ENCODE measurements at places on chromosomes 3 and 15.

DNA sequence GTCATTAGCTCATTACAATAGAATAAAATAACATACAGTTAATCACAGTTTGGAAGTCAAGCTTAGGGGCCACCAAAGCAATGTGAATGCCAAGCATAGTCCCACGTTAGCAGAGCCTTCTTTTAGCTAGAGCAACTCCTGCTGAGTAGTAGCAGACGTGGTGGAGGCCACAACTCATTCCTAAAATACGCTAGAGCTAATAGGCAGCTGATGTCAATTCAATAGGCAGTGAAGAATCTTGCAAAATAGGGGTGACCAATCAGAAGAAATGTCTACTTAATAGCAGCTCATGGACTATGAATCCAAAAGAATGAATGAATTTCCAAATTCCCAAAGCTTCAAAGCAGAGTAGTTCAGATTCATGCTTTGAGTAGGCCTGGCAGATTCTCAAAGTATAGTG lies 292.9 kb upstream of the RORA start:
- no peak for DNase-seq

GRCh38 chr3:69651765-69652164 lies 87.5 kb upstream of the MITF start:
- no peak for DNase-seq

- DNase-seq = no peak
Measured at GRCh38 chr3:24614359-24614758, 119.7 kb upstream of the THRB start.

DNA sequence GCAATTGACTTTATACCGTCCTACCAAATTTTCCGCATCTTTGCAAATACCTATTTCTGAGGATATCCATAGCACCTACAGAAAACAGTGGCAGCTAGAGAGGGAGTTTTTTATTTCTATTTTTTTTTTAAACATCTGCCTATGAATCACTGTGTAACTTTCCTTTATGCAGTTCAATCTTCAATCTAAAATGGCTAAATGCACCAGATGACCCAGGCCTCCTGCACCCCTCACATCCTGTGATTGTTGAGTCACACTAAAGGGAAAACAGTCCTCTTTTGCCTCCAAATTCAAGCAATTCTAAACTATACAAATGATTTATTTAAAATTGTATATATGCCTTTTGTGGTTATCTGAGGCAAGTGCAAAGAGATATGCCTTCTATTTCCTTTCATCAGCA lies 20.1 kb upstream of the BCL6 start:
- no peak for DNase-seq

- no peak for DNase-seq
Measured at GRCh38 chr3:72312339-72312738, 527.4 kb upstream of the PROK2 start.

DNA sequence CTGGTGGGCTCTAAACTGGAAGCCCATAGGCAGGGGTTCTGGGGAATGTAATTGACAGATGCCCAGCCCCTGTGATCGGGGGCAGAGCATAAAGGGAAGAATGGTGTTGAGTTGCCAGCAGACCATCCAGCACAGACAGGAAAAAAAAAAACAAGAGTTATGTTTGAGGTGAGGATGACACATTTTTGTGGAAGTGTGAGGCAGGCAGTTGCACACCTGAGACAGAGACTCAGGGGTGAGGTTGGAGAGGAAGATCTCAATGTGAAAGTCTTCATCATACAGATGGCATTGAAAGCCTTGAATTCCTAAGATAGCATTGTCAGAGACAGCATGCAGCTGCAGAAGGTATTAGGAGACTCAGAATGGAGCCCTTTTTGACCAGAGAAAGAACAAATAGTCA lies 18.6 kb upstream of the ST8SIA2 start:
- no peak for DNase-seq

GRCh38 chr15:36507458-36507857 lies 72.0 kb upstream of the CDIN1 start:
- DNase-seq = no peak

DNA sequence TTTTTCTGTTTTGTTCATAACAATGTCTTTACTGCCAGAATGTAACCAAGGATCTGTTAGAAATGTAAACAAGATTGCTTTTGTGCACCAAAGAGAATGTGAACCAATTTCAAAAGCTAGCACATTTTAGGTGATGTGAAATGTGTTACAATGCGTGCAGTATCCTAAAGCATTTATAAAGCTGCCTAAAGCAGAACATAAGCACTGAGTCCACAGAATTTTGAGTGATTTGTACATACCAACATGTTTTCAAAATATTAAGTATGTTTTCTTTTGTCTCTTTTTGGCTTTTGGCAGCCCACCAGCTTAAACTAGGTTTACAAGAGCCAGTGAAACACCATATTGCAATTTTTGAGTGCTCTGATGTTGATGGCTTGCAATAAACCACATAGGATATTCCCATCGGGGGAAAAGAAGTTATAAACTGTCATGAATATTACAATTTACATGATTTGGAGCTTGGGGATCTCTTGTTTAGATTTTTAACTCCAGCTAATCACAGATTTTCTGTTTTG lies 364.0 kb downstream of the ZIC1 start:
- DNase-seq = no peak

DNA sequence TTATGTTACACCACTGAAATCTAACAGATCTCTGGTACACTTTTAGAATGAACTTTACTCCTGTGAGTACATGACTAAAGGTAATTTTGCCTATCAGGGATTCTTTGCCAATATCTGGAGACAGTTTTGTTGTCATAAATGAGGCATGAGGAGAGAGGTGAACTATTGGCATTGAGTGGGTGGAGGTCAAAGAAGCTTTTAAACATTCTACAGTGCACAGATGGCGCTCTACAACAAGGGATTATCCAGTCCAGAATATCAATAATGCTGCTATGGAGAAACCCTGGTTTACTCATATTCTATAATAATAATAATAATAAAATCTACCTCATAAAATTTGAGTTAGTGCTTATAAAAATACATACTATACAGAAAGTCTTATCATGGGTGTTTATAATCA lies 702.3 kb downstream of the SI start:
- no peak for DNase-seq

- no peak for DNase-seq
Measured at GRCh38 chr3:195236076-195236798, 34.7 kb downstream of the XXYLT1 start.

- DNase-seq = no peak
Measured at GRCh38 chr3:163935411-163935810, 1142.9 kb downstream of the SI start.

DNA sequence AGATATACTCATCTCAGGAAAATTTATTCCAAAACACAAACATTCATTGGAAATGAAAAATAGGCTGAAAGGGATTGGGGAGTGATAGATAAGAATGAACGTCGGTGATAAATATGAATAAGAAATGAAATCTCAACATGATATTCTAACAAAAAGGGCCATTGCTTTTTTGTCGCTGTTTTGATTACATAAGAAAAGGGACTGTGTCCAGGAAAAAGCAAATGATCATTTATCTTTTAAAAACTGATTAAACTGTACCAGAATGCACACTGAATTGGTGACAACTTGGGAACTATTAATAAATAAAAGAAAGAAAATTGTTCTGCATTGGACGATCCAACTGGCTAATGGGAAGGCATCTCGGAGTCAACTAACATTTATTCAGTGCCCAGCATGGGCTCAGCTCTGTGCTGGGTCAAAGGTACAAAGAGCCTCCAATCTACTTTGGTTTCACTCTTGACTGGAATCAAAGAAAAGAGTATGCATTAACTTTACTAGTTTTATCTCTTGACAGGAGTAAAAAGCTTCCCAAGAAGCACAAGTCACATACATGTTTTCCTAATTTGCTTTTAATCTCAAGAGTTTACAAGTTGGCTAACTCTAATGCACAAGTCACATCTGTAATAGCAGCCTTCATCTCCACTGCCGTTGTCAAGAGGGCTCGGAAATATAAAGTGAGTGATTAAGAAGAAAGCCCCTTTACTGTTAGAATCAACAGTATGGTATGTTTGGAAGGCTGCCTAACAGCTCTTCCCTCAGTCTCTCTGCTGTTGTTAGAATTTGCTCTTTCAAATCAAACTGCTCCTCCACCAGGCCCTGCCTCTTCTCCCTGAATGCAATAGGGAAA lies 280.0 kb downstream of the IGSF11 start:
- no peak for DNase-seq

DNA sequence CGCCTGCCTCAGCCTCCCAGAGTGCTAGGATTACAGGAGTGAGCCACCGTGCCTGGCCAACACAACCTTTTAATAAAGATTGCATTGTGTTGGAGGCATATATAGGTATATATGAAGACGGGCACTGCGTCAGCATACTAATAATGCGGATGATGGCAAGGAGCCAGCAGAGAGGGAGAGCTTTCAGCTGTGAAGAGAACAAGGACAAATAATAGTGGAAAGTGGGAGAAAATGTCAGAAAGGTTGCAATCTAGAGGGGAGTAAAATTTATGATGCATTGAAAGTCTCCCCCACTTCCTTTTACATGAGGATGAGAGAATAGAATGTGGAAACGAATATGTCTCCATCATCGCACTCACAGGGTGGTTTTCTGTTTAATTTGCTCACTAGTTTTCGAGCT lies 170.5 kb upstream of the TBL1XR1 start:
- DNase-seq = no peak

- no peak for DNase-seq
Measured at GRCh38 chr3:66463054-66463631, 37.7 kb downstream of the LRIG1 start.

DNA sequence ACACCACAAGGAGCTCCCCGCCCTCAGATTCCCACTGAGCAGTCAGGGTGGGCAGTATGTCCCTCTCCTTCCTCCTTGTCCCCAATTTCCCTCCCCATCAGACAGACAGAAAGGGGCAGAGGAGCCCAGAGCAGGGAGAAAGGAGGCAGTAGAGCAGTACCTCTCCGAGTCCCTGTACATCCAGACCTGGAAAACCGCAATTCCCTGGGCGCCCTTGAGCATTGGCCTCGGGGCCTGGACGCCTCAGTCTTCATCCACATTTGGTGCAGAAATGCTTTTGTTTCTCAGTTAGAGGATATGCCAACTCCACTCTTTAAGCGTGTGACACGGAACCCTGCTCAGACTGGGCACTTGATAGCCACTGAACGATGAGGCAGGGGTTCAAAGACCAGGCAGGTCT lies 5.9 kb downstream of the ISG20 start:
- DNase-seq = no peak

DNA sequence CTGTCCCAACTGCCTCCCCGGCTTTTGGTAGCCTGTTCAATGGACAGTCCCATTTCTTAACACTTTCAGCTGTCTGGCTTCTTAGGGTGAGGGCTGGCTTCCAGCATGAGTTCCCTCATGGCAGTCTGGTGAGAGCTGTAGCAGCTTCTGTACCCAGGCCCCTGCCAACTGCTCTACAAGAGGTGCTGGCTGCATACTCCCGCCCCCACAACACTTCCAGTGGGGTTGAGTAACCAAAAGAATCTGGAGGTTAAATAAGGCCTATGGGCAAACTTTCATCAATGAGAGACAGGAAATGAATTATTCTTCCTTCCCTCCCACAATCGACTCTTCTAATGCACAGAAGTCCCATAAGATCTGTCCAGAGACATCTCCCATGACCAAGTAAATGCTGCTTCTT lies 145.0 kb downstream of the NEK10 start:
- DNase-seq = no peak

- DNase-seq = peak; percentile 40
Measured at GRCh38 chr15:49032601-49033145, 13.6 kb downstream of the SECISBP2L start.

DNA sequence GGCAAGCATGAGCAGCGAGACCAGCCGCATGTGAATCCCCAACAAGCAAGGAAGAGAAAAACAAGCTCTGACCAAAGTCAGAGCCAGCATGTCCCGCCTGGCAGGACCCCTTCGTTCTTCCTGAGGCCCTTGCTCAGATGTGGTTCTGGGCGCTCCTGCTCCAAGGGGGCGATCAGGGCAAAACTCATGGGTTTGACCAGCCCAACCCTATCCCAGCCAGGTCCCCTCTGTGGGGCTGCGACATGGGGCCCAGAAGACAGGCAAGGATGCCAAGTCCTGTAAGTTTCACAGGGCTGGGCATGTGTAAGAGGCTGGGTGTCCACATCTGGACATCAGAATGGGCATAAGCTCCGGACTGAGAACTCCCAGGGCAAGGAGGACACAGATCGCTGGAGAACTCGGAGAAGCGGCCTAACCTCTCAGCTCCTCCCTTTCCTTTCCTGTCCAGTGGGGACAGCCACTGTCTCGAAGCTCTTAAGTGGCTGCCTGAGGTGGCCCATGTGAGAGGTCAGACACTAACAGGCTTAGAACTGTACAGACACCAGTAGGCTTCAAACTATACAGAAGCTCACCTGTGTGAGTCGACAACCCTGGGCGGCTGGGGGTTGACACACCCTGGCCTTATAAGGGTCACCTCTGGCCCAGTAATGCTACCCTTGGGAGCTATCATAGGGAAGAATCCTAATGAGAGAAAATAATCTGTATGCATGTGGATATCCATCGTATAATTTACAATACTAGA lies 48.9 kb downstream of the XXYLT1 start:
- no peak for DNase-seq

DNA sequence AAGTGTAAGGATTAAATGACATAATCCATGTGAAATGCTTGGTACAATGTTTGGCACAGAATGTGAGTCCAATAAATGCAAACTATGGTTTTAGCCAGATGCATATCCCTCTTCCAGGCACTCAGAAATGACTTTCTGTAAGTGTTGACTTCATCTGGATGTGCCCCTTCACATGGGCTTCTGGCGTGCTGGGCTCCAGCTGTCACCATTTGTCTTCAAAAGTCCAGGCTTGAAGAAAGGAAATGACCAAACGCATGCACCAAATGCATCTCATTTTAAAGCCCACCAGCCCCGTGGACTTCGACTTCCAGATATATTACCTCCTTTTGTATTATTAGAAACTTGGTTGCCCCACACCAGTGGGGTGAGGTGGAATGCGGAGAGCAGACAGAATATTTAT lies 23.7 kb downstream of the CRYGS start:
- DNase-seq = no peak

DNA sequence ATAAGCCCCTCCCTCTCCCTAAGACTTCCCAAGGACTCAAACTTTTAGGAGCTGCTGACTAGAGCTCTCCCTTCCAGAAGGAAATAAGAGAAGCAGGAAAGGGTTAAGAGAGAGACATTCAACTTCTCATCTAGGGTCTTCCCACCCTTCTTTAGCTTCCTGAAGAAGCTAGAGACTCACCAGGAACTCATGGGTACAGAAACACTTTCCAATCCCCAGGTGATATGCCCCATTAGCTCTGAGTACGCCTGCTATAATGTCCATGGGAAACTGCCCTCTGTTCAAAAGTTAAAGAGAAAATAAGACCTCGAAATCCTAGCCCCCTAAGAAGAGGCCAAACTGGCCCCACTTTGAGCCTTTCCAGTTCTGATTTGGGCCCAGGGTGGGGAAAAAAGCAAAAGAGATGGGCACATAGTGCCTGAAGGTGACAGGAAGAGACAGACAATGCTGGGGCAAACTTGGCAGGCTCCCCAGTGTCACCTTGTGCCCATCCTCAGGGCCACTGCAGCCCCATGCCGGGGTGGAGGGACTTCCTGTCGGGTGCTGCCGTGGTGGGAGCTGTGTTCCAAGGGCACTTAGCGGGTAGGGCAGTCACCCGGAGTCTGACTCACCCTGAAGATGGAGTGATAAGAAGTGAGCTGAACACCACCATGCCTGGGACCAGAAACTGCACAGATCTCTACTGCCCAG lies 29.5 kb downstream of the CCDC12 start:
- no peak for DNase-seq

Measured in T47D (cell line).